ENCODE measurements at places on chromosomes 7 and 10.

GRCh38 chr7:52146871-52147634 is 830.4 kb upstream of the COBL start:
- no peak for DNase-seq

DNA sequence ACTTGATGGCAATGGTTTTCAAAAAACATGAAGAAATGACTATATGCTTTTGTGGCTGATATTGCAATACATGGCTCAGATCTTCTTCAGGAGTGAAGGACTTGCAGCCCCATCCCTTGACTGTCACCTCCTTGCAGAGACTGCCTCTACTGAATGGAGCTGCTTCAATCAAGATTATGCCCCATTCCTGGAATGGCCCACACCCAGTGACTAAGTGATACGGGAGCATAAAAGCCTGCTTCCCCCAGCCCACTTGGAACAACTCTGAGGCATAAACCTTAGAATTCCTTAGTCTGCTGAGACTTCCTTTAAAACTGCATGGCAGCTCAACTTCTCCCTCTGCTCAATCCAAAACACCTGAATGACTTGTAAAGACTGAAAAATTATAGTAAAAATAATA is 957.1 kb downstream of the SORCS3 start:
- DNase-seq, result no peak

- no peak for DNase-seq
These were observed 400.1 kb downstream of the PARD3 start for GRCh38 chr10:34415039-34415438.

- DNase-seq, result no peak
These were observed 51.2 kb upstream of the NXPH1 start for GRCh38 chr7:8382004-8382730.

GRCh38 chr10:4217653-4218052 is 432.6 kb upstream of the KLF6 start:
- DNase-seq, result no peak

- no peak for DNase-seq
These were observed 118.9 kb downstream of the PPP1R3A start for GRCh38 chr7:113799896-113800295.

DNA sequence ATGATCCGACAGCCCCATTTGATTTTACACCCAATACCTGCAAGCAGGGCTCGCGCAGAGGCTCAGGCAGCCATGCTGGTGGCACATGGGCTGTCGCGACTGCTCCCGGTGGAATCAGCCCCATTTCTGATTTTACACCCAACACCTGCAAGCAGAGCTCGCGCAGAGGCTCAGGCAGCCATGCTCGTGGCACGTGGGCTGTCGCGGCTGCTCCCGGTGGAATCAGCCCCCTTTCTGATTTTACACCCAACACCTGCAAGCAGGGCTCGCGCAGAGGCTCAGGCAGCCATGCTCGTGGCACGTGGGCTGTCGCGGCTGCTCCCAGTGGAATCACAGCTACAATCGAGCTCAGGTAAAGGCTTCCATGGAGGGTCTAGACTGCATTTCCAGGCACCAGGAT is 244.1 kb downstream of the PTPRN2 start:
- no peak for DNase-seq

DNA sequence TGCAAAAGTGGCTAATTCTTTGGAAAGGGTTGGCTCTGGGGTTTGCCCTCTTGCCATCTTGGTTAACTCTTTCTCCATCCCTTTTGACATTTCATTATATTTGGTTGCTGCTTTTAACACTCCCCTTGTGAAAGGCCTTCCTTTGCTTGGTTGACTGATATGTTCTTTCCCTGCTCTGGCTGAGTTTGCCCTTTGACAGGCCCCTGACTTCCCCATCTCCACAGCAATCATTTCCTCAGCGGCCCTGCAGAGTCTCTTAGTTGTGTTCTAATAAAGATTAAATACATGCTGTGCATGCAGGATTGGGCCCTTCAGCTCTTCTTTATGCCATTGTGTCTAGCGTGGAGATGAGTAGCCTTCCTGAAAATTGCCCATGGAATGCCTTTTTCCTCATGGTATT is 84.5 kb upstream of the CSTF2T start:
- DNase-seq, result no peak

GRCh38 chr10:112344261-112344660 is 29.7 kb upstream of the ACSL5 start:
- no peak for DNase-seq

DNA sequence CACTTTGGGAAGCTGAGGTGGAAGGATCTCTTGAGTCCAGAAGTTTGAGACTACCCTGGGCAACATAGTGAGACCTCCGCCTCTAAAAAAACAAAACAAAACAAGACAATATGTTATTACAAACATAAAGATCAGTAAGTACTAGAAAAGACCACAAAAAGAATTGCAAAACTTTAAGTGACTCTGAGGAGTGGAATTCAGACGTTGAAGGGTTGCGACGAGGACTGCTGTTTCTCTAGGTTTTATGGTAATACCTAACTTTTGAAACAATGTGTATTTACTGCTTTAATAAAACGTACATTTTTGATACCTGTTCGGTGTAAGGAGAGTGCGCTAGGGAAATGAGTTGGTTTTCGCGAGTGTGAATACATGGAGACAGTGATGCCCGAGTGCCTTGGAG is 250.4 kb downstream of the GATA3 start:
- DNase-seq, result no peak
